ENCODE measurements at places on chromosomes 6 and 20.

- no peak for DNase-seq
Observed at GRCh38 chr6:45619994-45620471, 242.3 kb upstream of the SUPT3H start.

DNA sequence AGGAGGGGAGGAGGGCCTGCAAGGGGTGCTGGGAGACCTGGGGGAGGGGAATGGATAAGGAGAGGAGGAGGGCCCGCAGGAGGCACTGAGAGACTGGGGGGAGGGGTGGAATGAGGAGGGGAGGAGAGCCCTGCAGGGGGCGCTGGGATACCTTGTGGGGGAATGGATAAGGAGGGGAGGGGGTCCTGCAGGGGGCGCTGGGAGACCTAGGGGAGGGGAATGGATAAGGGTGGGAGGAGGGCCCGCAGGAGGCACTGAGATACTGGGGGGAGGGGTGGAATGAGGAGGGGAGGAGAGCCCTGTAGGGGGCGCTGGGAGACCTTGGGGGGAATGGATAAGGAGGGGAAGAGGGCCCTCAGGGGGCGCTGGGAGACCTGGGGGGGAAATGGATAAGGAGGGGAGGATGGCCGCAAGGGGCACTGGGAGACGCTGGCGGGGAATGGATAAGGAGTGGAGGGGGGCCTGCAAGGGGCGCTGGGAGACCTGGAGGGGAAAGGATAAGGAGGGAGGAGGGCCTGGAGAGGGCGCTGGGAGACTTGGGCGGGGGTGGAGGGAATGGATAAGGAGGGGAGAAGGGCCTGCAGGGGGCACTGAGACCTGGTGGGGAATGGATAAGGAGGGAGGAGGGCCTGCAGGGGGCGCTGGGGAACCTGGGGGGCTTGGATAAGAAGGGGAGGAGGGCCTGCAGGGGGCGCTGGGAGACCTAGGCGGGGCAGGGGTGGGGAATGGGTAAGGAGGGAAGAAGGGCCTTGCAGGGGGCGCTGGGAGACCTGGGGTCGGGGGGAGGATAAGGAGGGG lies 1.3 kb upstream of the CTCFL start:
- no peak for DNase-seq

DNA sequence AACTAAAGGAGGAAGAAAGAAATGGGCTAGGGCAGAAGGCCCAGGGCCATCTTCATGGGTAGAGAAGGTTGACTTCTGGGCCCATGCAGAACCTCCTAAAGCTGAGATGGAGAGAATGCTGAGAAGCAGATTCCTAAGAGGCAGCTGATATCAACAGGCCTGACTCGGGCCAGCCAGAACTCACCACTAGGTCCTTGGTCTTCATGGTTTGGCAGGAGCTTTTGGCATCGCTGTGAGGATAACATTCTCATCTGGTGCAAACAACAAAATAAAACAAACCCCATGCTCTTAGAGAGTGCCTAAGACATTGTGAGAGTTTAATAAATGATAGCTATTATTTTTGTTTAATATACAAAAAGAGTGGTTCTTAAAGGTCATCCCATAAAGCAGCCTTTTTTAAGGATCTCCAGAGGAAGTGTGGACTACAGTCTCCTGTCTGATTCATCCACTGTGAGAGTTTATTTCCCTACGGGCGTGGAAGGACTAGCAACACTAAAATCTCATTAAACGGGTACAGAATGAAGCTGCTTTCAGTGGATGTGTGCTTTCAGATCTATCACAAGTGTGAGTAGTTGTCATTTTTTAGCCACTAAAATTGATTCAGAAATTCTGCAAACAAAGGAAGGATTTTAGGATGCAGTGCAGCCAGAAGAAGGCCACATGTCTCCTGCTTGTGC lies 160.0 kb downstream of the PLCB4 start:
- DNase-seq: no peak

DNA sequence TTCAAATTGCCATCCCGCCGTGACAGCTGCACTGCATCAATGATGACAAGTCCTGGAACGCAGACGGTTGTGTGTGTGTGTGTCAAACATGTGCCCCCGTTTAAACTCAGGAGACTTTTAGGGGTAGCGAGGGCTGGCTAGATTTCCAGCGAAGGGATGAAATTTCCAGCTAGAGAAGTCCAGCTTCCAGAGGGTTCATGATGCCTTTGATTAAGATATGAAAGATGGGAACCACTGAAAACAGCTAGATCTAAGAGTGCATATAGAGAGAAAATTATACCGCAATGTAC lies 644 bp downstream of the KIZ start:
- DNase-seq: no peak

GRCh38 chr20:39878320-39878719 lies 810.7 kb downstream of the MAFB start:
- no peak for DNase-seq

DNA sequence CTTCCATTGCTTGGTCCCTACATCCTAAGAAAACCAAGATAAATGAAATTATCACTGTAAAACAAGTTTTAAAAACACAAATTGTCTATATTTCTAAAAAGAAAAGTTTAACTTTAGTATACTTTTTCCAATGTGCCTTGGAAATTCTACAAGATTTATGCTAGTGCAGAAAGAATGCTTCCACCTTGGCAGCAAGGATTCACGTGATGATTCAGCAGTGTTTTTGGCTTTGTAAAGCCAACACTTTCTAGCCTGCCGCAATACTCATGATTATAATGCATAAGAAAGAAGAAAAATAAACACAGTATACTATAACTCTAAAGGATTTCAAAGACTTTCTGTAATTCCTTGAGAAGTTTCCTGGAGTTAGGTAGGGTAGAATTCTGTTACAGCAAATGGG lies 442.7 kb downstream of the TENT5A start:
- no peak for DNase-seq

- DNase-seq: no peak
Observed at GRCh38 chr6:21594416-21595281, 1.1 kb downstream of the SOX4 start.

DNA sequence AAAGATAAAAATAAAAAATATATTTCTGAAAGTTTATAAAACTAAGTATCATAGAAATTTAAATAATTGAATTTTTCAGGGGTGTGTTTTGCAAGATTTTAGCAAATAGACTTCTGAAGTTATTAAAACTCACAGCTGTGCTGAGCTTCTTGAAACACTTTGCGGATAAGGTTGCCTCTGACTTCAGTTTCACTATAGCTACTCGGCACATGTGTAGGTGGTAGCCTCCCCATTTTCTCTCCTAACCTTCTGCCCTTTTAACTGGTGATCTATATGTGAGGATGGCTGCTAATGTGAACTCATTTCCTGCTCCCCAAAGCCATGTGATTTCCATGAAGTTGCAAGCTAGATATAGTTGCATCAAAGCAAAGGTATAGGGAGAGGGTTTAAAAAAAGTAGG lies 129.3 kb upstream of the STMND1 start:
- no peak for DNase-seq

- DNase-seq: no peak
Observed at GRCh38 chr6:119683031-119683430, 333.5 kb upstream of the MAN1A1 start.

GRCh38 chr20:11301699-11302098 lies 616.0 kb upstream of the BTBD3 start:
- DNase-seq: no peak

GRCh38 chr20:54208548-54209176 lies 775 bp downstream of the PFDN4 start:
- DNase-seq: no peak

GRCh38 chr6:5315881-5316280 lies 54.6 kb downstream of the FARS2 start:
- DNase-seq: no peak

DNA sequence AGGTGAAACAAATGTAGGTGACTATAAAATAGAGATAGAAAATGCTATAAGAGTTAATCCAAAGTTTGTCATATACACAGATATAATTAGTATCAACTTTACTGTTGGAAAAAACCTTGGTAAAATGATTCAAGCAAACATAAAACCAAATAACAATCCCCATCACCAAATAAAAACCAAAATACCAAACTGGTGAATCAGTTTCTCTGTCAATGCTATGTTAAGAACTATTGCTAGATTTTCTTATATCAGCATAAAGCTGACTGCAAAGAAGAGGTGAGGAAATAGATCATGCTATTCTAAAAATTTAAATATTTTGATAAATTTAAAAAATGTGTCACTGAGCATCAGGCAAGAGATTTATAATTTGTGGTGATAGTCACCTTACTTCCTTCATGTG lies 658.4 kb downstream of the PHF3 start:
- no peak for DNase-seq

GRCh38 chr20:53517146-53517545 lies 76.5 kb downstream of the ZNF217 start:
- no peak for DNase-seq

DNA sequence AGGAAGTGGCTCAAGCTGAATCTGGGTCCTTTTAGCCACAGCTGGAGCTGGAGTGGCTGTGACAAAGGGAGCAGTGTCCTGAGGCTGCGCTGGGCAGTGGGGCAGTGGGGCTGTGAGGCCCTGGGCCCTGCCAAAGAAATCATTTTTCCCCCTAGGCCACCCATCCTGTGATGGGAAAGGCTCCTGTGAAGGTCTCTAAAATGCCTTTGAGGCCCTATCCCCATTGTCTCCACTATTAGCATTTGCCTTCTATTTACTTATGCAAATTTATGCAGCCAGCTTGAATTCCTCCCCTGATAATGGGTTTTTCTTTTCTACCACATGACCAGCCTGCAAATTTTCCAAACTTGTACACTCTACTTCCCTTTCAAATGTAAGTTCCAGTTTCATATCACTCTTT lies 539.2 kb downstream of the MEI4 start:
- no peak for DNase-seq

GRCh38 chr6:30111266-30111856 lies 1.5 kb downstream of the TRIM31 start:
- DNase-seq: no peak

- no peak for DNase-seq
Observed at GRCh38 chr6:141641951-141642350, 490.8 kb upstream of the GJE1 start.

GRCh38 chr6:23980965-23981364 lies 145.1 kb upstream of the NRSN1 start:
- no peak for DNase-seq

DNA sequence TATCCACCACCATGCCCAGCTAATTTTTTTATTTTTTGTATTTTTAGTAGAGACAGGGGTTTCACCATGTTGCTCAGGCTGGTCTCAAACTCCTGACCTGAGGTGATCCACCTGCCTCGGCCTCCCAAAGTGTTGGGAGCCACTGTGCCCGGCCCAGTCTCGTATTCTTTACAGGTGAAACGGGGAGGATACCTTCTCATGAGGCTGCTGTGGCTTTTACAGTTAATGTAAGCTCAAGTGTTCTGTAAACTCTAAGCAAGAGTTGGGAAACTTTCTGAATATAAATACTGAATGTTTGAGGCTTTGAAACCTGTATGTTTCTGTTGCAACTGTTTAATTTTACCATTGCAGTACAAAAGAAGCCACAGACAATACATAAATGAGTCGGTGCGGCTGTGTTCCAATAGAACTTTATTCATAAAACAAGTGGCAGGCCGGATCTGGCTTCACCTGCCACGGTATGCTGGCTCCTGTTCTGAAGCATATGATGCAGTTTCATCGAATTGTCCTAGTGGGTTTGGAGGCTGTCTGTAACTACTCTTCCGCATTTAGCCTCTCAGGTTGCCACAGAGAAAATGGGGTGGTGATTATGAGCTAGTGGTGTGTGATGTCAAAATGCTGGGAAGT lies 192.5 kb upstream of the ZFP64 start:
- no peak for DNase-seq

- no peak for DNase-seq
Observed at GRCh38 chr20:53379833-53380120, 213.9 kb downstream of the ZNF217 start.

DNA sequence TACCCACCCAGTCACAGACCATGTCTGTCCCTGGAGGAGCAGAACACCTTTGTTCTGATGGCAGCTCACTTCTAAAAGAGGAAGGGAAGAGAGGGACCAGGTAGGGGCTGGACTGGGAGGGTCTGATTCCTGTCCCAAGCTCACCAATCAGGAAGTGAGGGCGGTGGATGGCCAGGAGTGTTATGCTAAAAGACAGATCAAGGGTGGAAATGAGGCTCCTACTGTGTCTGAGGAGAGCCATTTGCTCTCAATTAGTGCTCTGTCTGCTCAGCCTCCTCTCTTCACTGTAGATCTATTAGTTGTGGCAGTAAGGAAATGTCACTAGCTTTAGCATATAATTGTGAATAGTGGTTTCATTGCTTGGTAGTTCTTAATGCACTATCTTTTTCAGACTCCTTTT lies 72.5 kb downstream of the ARMC2 start:
- no peak for DNase-seq

- no peak for DNase-seq
Observed at GRCh38 chr6:355373-356208, 36.0 kb upstream of the IRF4 start.

DNA sequence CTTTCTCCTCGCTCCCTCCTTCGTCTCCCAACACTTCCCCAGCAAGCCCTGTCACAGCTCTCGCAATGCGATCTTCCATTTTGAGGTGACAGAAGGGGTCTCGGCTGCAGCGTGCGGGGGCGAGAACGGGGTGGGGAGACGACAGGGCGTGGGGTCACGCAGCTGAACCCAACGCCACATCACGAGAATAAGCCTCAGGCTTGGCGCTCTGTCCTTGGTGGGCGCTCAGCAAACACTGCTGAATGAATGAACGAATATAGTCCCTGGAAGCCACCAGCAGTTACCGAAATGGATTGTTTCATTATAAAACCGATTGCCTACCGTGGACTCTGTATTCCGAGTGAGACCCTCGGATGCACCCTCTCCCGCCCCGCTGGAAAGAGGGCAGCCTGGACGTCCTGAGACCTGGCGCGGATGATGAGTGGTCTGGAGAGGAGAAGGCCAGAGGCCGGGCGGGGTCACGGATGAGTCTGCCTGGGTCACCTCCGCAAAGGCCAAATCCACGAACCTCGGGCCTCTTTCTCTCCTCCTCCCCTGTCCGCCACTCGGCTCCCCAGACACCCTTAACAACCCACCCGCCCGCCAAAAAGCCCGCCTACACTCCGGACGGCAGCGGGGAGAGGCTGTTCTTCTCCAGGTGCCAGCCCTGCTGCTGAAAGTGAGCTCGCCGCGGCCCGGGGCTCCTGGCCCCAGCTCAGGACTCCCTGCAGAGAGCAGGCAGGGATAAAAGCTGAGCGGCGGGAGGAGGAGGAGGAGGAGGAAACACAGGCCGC lies 3.7 kb downstream of the NRN1 start:
- no peak for DNase-seq

DNA sequence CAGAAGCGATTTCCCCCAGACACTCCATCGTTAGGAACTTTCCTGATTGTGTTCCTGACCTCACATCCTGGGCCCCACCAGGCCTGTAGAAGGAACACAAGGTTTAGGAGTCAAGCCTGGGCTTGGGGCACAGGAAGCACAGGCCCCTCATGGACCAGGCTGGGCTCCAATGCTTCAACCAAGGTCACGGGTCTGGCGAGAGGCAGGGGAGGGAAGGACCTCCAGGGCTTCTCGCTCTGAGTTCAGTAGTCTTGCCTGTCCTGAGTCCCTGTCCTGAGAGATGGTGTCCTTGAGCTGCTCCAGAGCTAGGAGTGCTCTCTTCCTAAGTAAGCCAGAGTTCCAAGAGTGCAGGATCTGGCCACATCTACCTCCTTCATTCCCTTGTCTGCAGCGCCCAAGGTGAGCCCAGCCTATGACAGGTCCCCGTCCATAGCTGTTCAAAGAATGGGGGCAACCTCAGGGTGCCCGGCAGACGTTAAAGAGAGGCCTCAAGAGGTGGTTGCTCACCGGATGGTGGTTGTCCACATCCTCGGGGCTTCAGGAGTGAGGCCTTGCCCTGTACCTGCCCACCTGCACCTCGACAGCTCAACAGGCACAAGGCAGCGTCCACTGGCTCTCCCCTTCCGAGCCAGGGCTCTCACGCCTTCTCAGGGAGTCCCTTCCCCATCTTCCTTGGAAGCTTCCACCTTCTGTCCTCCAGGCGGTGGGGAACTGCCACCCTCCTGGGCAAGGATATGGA lies 1.6 kb upstream of the TUBB1 start:
- DNase-seq: no peak

- DNase-seq: no peak
Observed at GRCh38 chr6:165819394-165819793, 156.4 kb upstream of the PDE10A start.
